Cortex of kidney (tissue), 1 donor: ENCODE measurements at places on chromosomes 5 and 9.

DNA sequence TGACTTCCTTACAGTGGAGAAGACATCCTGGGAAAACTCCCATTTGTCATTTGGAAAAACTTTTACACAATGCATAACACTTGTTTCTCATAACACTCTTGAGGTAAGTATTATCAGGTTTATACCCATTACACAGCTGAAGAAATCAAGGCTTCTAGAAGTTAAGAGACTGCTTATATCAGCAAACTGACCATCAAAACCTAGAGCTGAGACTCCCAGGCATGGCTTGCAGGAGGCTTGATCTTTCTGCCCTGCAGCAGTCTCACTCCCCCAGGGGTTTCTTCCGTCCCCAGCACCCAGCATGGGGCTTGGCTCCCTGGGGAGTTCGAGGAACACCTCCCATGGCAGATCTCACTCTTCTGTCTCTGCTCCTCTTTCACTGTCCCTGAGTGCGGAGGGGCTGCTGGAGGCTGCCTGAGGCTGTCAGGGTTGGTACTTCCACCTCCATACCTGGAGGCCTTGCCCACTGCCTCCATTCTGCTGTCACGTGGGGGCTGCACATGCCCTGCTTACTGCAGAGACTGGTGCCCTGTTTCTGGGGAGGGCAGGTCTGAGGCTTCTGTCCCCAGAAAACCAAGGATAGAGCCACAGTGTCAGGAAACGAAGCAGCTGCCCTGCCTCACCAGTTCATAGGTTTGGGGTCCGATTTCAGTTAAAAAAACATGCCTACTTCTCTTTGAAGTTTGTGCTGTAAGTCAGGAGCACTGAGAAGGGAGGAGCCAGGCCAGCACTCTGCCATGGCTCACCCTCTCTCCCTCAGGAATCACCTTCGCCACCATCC lies 202.5 kb downstream of the PAX5 start:
- no peak for DNase-seq

- no peak for DNase-seq
Observed at GRCh38 chr9:131874916-131875670, 135.2 kb upstream of the RAPGEF1 start.

GRCh38 chr9:113151696-113152630 lies 1.2 kb downstream of the SLC31A2 start:
- no peak for DNase-seq

DNA sequence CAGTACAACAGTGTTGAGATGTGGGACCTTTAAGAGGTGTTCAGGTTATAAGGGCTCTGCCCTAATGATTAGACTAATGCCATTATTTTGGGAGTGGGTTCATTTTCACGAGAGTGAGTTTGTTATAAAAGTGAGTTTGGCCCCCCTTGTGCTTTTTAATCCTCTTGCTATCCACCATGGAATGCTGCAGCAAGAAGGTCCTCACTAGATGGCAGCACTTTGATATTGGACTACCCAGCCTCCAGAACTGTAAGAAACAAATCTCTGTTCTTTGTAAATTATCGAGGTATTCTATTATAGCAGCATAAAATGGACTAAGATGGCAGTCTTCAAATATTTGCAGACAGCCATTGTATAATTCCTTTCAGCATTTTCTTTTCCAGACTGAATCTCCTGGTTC lies 212.4 kb downstream of the LRRC70 start:
- no peak for DNase-seq

GRCh38 chr9:114837923-114838322 lies 32.1 kb upstream of the TNFSF15 start:
- DNase-seq, result no peak

DNA sequence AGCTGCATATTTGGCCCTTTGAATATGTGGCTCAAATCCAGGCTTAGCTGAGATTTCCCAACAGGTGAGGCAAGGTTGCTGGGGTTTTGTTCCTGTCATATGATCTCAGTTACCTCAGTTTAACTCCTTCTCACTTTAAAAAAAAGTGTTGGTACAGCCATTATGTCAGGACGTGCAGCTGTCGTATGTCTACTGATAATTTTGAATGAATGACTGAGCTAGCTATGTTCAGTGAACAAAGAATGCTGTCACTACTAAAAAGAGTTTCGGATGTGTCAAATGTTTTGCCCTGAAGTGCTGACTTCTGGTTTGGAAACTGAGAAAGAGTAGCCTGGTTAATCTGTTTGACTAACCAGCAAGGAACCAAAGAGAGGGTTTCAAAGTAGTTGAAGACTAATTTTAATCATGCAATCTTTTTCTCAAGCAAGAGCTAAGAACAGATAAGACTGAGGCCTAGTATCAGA lies 106.3 kb upstream of the NR3C1 start:
- no peak for DNase-seq

DNA sequence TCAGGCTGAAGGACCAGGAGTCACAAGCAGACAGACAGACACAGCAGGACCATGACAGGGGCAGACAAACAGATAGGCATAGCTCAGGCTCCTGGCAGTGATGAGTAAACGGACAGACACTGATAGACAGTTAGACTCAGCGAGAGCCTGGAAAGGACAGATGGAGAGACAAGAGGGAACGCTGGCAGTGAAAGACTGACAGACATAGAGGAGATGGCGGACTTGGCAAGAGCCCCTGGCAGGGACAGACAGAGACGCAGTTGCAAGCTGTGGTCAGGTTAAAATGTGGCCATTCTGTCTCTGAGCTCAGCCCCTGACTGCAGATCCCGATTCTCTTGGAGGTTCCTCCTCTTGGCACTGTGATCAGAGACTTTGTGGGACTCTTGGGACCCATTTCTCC lies 13.6 kb downstream of the CSF2 start:
- DNase-seq, result no peak

- no peak for DNase-seq
Observed at GRCh38 chr5:143170977-143171376, 232.5 kb downstream of the NR3C1 start.

- DNase-seq, result no peak
Observed at GRCh38 chr5:107289030-107289714, 381.6 kb downstream of the EFNA5 start.

GRCh38 chr5:34715711-34716110 lies 59.6 kb downstream of the RAI14 start:
- DNase-seq, result no peak

DNA sequence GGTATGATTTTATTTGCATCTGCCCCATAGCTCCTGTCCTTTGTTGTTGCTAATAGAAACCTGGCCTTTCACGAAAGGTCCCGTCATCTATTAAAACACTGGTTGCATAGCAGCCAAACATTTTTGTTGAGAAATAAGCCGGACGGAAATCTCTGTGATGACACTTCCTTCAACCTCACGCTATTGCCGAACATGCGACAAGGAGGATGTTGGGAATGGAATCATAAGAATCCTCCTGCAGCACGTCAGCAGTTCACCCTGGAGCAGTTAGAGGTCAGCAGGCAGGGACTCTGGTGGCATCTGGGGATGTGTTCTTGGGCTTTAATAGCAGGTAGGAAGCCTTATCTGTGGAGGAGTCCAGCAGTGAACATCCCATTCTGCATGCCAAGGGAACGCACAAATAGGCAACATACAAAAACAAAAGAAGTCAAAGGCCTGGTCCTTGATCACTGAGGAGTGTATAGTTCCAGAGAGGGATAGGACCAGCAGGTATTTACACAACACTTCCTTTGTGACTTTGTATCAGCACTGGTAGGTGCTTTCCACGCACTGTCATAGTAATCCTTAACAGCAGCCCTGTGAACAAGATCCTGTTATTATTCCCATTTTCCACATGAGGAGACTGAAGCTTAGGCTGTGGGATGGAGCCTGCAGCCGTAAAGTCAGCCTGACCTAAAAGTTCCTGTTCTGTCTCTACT lies 33.4 kb downstream of the ARHGAP26 start:
- no peak for DNase-seq

GRCh38 chr5:62727861-62728260 lies 149.2 kb downstream of the LRRC70 start:
- no peak for DNase-seq

GRCh38 chr5:124310453-124310852 lies 436.0 kb downstream of the ZNF608 start:
- DNase-seq, result no peak

DNA sequence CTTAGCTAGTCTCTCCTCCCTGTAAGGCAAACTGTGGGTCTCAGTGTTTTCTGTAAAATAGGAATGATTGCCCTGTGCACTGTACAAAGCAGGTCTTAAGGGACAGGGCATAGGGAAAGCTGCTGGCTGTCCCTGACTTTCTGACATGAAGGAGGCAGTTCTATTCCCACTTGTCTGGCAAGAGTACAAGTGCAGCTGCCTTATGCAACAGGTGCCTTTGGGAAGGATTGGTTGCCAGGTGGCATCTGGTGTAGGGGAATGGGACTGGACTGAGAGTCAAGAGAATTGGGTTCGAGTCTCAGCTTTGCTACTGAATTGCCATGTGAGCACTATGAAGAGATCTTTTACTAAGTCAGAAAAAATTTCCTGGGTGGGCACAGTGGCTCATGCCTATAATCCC lies 10.0 kb downstream of the BSPRY start:
- no peak for DNase-seq

DNA sequence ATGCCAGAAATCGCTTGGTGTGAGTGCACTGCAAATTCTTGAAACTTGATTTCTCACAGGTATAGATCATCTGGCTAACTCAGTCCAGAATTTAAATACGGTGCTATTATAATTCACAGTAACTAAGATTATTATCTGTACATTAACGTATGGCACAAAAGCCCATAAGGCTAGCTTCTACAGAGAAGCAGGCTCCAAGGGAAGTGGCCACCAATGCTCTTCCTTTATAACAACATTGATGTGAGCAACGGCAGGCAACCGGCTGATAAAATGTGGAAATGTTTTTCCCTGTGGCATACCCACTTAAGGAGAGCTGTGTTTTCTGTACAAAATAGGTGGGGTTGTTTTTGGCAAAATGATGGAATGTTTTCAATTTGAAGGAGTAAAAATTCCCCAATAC lies 35.7 kb downstream of the SEMA4D start:
- no peak for DNase-seq

GRCh38 chr9:113631871-113632665 lies 168.5 kb downstream of the RGS3 start:
- DNase-seq, result no peak

DNA sequence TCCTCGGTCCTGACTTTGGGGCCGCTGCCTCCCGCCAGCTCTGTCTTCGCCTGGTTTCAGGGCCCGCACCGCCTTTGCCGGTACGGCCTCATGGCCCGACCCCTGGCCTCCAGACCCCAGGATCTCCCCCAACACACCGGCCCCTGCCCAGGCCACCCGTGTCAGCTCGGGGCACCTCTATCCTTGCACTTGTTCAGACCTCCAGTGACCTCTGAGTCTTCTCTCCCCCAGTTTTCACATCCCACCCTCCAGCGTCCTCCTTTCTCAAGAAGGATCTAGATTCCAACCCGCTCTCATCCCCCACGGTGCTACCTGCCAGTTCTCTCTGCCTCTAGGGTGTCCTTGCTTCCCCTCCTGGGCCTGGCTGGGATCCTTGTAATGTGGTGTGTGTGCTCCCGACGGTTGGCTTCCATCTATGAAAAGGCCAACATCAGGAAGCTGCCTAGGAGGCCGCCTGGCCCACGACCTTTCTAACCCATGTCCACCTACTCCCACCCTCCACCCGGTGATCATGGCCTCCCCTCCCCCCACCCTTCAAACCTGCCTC lies 61.1 kb downstream of the SPATA31C2 start:
- DNase-seq, result no peak
